ENCODE measurements at places on chromosomes 5 and 9.
A peak's percentile ranks its signal among the peaks of the same experiment; 100 is the strongest.

DNA sequence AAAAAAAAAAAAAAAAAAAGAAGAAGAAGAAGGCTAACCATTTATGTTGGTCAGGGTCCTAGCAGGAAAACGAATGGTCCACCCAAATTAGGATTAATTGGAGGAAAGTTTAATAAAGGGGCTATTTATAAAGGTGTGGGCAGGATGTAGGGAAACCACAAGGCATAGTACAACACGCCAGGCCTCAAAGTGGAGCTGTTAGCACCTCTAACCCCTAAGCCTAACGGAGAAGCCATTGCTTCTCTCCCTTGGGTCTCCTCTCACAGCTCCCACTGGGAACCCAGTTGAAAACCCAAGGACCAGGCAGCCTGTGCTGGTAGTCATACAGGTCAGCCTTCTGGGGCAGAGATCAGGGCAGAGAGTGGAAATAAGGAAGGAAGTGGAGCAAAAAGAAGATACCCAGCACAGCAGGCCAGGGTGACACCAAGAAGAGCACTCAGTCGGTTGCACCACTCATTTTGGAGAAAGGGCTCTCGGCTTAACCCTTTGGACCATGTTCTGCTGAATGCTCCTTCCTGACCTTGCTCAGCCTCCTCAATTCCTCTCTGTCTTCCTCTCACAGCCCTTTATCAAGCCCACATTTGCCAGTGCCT lies 8.8 kb upstream of the GLIPR2 start:
- DNase-seq = no peak

DNA sequence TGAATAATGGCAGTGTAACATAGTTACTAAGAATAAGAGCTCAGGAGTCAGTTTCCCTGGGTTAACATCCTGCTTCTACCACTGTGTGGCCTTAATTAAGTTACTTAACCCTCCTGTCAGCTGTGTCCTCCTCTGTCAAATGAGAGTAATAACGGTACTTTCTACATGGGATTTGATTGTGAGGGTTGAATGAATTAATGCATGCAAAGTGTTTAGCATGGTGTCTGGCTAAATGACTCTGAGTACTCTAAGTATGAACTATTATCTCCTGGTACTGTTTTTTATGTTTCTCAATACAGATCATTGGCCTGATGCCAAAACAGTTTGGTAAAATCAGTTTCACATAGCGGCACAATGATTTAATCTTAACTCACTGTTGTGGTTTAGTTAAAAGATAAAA lies 19.6 kb downstream of the ZNF131 start:
- DNase-seq = no peak

GRCh38 chr5:73454379-73455036 lies 5.9 kb upstream of the FOXD1 start:
- peak; percentile 62 for DNase-seq

DNA sequence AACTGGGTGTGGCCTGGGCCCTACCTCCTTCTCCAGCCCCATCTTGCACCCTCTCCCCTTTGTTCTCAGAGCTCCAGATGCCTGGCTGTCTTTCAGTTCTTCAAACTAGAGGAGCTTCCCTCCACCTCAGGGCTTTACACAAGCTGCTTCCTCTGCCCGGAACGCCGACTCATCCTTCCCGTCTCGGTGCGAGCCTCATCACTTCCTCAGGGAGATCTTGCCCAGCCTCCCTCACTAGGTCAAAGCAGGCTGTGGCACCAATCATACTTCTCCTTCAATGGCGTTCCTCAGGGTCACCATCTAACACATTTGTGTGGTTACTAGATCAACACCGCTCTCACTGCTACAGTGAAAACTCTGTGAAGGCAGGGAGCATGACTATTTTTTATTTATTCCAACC lies 56.2 kb upstream of the ZSWIM6 start:
- peak; percentile 31 for DNase-seq
